ENCODE measurements at places on chromosomes 2 and 18.

DNA sequence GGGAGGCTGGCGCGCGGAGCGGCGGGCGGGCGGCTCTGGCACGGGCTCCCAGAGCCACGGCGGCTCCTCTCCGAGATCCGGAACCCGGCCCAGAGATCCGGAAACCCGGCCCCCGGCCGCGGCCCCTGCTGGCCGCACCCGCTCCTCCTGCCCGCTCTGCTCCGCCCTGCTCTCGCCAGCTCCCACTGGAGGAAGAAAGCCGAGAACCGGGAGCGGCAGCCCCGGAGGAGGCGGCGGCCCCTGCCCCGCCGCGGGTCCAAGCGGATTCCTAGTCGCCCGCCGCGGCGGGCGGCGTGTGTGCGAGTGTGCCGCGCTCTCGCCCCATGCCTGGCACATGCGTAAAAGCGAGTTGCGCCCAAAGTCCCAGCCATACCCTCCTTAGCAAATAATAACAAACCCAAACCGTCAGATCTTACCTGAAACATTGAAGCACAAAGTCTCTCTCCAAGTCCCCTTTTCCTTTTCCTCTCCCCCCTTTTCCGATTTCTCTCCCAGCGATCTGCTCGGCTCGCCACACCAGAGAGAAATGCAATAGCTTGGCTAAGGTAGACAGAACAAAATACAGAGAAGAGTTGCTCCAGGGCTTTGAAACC, 108.7 kb upstream of the KCTD1 start:
- no peak for DNase-seq

- DNase-seq = no peak
Observed at GRCh38 chr2:199018826-199019225, 438.9 kb downstream of the SATB2 start.

GRCh38 chr2:220510668-220511067, 883.2 kb downstream of the SLC4A3 start:
- no peak for DNase-seq

- DNase-seq = no peak
Observed at GRCh38 chr2:108635630-108636354, 83.5 kb upstream of the RANBP2 start.

DNA sequence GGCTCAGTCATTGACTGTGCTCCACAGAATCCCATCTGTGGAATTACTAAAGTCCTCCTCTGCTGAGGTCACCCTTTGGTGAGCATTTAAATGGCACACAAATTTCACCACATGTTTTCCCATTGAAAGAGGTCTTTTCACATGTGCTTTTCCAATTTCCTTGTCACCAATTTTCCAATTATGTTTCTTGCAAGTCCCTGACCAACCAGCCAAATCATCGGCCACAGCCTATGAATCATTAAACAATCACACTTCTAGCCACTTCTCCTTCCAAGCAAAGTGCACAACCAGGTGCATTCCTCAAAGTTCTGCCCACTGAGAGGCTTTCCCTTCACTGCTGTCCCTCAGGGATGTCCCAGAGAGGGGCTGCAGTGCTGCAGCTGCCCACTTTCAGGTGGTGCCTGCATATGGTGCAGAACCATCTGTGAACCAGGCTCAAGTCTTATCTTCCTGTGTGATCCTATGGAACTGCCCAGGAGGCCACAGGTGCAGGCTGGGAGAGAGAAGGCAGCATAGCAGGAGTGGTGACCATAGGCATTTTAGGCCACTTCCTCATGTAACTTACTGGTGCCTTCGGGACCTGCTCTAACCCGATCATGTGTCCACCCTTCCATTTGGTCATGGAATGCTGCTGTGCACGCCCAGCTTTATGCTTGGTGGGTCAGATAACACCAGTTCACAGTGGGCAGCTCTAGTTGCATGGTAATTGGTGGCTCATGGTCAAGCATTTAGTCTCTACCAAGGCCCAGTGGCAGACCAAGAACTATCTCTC, 153.0 kb downstream of the SEPTIN10 start:
- no peak for DNase-seq

DNA sequence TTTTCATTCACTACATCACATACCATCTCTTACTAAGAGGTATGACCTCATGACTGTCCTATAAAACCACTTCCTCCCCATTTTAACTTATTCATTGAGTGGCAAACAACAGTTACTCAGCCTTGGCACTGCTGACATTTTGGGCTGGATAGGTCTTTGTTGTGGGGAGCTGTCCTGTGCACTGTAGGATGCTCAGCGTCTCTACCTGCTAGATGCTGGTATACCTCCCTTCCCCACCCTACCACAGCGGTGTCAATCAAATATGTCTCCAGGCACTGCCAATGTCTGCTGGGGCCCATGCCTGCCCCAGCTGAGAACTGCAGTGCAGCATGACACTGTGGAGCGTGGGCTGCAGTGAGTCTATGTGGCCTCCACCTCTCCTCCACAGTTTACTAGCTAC, 76.3 kb upstream of the MGAT4A start:
- DNase-seq = no peak

- no peak for DNase-seq
Observed at GRCh38 chr2:191311627-191312026, 66.4 kb downstream of the MYO1B start.

DNA sequence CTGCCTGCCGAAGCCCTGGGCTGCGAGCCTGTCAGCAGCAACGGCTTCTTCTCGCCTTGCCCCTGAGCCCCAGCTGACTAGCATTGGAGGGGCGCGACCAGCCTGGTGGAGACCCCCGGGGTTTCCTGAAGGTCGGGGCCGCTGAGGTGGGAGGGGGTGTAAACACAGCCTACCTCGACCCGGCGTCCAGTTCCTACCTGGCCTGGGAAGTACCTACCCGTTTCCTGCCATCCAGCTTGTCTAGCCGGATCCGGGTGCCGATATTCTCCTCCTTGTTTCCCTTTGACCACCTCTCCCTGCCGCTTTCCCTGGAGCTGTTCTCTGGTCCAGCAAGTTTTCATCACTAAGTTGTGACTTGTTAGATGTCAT, 511 bp downstream of the MOB4 start:
- DNase-seq = no peak

GRCh38 chr2:235849489-235849888, 318.7 kb downstream of the GBX2 start:
- DNase-seq = no peak

GRCh38 chr18:8439055-8439454, 170.2 kb upstream of the RAB12 start:
- no peak for DNase-seq

- no peak for DNase-seq
Observed at GRCh38 chr18:46337271-46337670, 233.1 kb downstream of the HAUS1 start.

DNA sequence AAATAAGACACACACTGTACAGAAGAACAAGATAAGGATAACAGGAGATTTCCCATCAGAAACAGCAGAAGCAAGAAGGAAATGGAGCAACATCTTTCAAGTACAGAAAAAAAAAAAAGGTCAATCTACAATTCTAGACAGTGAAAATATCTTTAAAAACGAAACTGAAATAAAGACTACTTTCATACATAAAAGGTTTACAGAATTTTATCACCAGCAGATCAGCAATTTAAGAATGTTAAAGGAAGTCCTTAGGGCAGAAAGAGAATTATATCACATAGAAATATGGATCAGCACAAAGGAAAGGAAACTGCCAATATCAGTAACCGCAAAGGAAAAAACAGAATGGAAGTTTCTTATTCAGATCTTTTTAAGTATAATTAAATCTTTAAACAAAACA, 931.0 kb downstream of the EPHA4 start:
- no peak for DNase-seq

GRCh38 chr2:27569398-27569797, 13.4 kb upstream of the ZNF512 start:
- no peak for DNase-seq

GRCh38 chr2:113228991-113229716, 49.6 kb downstream of the PAX8 start:
- no peak for DNase-seq

DNA sequence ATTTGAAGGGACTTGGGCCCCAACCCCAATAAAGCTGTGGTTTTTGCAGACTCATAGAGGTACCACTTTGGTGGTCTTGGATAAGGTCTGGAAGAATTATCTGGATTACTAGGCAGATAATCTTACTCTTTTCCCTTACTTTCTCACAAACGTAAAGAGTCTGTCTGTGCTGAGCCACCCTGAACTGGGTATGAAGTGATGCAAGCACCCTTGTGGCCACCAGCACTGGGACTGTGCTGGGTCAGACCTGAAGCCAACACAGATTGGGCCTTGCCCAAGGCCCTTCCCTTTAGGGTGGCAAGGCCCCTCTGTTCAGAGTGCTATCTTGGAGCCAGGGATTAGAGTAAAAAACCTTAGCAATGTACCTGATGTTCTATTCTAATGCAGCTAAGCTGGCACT, 827.0 kb upstream of the RAB6C start:
- no peak for DNase-seq

DNA sequence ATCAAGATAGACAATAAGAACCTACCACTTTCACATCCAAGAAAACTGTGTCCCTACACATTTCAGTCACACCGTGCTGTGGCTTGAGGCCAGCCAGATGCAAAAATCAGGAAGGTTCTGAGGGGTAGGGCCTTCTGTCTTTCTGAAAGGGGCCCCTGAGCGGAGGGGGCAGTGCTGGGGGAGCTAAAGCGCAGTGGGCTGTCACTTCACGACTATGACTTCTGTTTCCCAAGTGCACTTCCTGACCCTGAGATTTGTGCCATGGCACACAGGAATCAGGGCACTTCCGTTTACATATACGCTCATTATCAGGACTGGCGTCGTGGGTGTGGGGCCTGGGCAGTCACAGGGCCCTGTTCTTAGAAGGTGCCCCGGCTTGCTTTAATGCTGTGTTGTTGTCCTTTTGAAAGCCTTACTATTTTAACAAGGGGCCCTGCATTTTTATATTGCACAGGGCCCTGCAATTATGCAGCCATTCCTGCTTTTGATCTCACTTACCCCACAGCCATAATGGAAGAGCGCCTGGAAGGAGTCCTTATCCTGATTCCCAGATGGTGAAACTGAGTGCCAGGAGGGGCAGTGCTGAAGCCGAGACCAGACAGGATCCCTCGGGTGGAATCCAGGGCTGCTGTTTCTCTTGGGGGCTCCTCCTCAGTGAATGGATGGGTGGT, 620 bp downstream of the NGEF start:
- no peak for DNase-seq

GRCh38 chr2:166439078-166439477, 55.0 kb downstream of the SCN7A start:
- no peak for DNase-seq

- DNase-seq = no peak
Observed at GRCh38 chr2:239634769-239635168, 233.9 kb upstream of the HDAC4 start.

GRCh38 chr2:54287532-54287931, 31.5 kb upstream of the TSPYL6 start:
- no peak for DNase-seq

DNA sequence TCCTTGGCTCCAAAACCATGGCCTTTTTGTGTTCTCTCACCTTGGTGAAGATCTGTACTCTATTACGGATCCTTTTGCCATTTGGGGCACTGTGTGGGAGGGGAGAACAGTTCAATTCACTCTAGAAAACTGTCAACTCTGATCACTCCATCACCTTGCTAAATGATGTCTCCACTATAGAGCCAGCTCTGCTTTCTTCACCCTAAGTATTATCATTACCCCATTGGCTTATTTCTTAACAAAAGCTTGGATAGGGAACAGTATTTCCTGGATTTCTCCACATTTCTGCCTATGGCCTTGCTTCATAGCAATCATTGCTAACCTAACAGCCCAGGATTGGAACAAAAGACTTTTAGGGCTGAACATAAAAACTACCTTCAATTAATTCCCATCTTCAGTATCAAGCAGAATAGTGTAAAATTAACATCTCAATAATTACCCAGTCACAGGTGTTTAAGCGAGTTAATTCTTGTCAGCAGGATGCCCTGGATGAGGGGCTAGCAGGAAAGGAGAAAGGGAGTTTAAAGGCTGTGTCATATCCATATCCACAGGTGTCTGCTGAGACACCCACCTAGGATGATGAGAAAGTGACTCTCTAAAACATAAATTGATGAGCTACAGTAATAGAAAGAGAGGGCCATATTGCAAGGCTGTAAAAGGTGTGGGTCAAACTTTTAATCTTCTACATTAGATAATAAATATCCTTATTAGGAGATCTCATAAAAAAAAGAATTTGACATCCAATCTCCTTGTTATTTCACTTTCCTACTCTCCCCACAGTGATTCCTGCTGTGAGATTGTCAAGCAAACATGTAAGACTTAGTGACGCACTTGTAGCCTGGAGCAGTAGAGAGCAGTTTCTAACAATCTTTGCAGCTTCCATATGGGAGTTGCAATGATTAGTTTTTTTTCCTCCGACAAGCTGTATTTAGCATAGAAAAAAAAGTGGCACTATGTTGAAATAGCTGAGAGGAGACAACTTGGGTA, 589.5 kb upstream of the NXPH2 start:
- DNase-seq = no peak

- no peak for DNase-seq
Observed at GRCh38 chr2:179556425-179556824, 291.8 kb upstream of the SESTD1 start.

DNA sequence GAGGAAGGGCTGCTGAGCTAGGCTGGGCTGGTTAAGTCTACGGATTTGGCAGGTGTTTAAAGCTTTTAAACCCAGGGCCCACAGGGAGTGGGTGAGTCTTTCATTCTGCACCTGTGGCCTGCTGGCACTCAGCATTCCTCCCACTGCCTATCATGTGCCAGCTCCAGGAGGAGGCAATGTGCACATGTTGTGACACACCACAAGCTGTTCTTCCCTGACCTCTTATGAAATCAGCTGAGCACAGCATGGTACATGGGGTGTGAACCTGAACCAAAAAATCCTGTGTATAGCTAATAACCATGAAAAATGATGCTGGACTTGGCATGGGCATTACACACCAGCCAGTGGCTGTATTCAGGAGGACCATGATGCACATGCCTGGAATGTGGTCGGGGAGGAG, 297.9 kb upstream of the MMADHC start:
- no peak for DNase-seq

GRCh38 chr2:8477552-8478470, 204.0 kb upstream of the ID2 start:
- DNase-seq = no peak

- no peak for DNase-seq
Observed at GRCh38 chr18:69127873-69128500, 272.7 kb upstream of the DOK6 start.

- DNase-seq = no peak
Observed at GRCh38 chr2:55776479-55776878, 82.8 kb upstream of the PNPT1 start.

- no peak for DNase-seq
Observed at GRCh38 chr2:144546933-144547332, 27.0 kb upstream of the ZEB2 start.

DNA sequence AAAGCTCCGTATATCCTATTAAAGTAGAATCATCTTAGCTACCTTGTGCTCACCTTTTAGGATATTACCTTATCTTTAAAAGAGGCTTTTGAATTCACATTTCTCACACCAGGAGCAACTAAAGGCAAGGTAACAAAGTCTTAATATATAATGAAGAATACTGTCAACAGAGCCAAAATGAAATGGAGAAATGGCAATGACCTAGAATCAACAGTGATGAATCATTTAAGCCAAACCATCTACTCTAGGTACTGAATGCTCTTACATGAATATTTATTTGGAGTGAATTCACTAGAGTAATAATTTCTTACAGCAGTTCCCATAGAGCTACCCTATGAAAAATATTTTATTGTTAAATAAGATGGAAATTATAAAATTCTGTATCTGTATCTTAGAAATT, 421.0 kb downstream of the RND3 start:
- no peak for DNase-seq

Measured in stimulated activated CD8-positive, alpha-beta memory T cell treated with anti-CD3 and anti-CD28 coated beads, Interleukin-7, amount 100 ng/mL, for 1 hour (primary cell).